ENCODE measurements at places on chromosomes 16 and 17.

- DNase-seq, result no peak
Observed at GRCh38 chr16:30934827-30935557, 11.6 kb downstream of the FBXL19 start.

DNA sequence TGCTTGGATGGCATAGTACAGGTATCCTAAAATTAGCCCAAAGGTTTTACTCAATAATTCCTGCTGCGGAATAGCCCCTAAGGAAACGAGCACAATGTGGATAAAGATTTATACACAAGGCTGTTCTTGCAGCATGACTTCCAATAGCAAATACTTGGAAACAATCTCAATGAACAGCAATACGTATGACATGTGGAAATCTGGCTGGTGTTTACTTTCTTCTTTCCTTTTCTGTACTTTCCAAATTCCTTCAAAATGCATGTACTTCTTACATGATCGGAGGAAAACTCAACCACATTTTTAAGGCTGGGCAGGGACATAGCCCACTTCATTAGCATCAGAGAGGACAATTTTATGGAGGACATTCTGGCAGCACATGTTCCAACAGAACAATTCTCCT is 86.6 kb downstream of the C16orf95 start:
- no peak for DNase-seq

GRCh38 chr16:86609115-86609514 is 30.8 kb downstream of the FOXL1 start:
- no peak for DNase-seq

DNA sequence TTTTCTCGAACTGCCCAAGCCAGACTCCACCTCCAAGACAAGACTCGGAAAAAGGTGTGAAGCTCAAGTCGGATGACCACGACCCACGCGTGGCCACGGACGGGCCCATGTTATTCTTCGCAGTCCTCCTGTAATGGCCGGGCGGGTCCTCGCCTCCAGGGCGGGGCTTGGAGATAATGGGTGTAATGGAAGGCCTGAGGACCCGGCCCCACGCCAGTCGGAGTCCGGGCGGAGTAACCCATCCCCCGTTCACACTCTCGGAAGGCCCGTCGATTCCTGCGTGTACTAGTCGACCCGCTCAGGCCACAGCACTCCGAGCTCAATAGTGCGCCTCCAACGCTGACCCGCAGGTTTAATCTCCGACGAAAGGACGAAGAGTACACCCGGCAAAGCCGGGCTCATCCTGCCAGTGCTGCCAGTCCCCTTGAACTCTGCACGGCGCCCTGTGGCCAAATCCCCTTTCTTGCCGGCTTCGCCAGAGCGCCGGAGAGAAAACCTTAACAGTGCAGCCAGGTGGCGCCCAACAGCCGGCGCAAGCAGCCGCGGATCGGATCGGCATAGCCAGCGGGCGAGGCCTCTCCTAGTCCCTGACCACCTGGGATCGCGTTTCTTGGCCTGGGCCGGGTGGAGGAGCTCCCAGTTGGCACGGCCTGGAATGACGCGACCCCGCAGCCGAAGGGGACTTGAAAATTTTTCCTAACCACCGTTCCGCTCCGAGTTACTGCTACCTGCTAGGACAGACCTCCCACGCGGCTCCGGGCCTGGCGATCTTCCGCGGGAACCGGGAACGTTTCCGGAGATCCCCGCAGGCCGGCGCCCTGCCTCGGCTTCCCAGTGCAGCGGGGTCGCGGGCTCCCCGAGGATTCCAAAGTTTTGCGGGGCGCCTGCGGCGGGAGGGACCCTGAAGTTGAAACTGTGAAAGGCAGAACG is 762.0 kb downstream of the KCNJ18 start:
- DNase-seq, result no peak

DNA sequence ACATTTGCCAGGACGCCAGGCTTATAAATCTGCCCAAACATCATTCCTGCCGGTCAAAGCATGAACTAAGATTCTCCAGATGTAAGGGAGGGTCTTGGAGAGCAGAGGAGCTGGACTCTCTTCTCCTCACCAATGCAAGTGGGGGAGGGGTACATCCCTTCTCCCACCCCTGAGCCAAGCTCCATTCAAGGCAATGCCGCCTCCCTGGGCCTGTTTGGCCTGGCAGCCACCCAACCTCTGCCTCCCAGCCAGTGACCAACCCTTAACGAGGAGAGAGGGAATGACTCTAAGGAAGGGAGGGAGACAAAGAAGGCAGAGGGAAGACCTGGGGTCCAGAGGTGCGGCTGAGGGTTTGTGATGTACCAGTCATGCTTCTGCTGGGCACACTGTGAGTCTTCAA is 13.8 kb downstream of the C17orf50 start:
- no peak for DNase-seq

- no peak for DNase-seq
Observed at GRCh38 chr16:445566-445965, 20.1 kb downstream of the RAB11FIP3 start.

DNA sequence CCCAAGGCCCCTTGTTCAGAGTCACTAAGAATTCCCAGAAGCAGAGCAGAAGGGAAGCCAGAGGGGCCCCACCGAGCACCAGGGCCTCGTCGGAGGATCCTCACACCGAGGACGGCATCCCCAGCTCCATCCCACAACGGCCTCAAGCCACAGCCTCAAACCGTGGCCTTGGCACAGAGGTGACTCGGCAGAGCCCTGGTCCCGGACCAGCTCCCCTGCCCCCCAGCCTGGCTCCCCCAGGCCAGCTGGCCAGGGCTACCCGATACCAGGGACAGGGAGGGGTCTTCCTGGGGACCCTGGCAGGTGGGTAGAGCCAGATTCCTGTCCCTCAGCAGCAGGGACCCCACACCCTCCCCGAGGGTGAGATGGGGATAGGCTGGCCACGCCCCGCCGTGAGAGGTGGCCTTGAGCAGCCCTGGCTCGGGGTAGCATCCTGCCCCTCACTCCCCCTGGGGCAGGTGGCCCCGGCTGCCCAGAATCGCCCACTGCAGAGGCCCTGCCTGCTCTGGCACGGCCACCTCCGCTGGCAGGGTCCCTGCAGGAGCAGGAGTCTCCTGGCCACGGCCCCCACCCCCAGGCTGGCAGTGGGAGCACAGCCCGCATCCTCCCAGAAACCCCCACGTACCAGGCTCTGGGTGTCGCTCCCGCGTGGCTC is 5.6 kb upstream of the PVALEF start:
- no peak for DNase-seq

DNA sequence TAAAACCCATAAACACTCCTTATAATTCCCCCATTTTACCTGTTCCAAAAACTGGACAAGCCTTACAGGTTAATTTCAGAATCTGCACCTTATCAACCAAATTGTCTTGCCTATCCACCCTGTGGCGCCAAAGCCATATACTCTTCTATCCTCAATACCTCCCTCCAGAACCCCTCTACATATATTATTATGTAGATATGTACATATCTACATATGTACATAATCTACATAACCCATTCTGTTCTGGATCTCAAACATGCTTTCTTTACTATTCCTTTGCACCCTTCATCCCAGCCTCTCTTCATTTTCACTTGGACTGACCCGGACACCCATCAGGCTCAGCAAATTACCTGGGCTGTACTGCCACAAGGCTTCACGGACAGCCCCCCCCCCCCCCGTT is 12.0 kb upstream of the ENDOV start:
- no peak for DNase-seq

- DNase-seq, result no peak
Observed at GRCh38 chr17:7315570-7316235, 543 bp upstream of the GPS2 start.

DNA sequence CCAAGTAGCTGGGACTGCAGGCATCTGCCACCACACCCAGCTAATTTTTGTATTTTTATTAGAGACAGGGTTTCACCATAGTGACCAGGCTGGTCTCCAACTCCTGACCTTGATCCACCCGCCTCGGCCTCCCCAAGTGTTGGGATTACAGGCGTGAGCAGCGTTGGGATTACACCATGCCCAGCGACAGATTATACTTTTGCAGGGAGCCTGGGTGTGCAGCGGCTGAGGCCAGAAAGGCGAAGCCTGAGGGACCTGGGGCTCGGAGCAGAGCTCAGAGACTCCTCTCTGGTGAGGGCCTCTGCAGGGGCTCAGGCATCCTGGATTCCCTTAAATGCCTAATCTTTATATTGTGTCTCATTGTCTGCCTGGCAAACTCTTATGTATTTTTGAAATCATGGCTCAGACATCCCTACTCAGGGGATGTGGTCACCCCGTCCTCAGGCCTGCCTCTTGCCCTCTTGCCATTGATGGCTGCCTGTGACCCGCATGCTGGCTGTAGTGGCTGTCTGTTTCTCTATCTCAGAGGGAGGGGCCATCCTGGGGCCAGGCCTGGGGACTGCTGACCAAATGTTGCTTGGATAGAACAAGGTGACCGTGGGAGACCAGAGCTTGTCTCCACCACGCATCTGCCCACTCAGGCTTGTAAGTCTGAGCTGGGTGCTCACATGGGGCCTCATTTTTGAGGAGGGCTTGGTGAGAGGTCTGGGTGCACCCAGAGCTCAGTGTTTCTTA is 42.6 kb downstream of the B9D1 start:
- no peak for DNase-seq

- DNase-seq, result peak; percentile 12
Observed at GRCh38 chr17:2929881-2930533, 133.4 kb downstream of the OR1D5 start.

- no peak for DNase-seq
Observed at GRCh38 chr17:64202683-64203344, 60.2 kb downstream of the TEX2 start.

DNA sequence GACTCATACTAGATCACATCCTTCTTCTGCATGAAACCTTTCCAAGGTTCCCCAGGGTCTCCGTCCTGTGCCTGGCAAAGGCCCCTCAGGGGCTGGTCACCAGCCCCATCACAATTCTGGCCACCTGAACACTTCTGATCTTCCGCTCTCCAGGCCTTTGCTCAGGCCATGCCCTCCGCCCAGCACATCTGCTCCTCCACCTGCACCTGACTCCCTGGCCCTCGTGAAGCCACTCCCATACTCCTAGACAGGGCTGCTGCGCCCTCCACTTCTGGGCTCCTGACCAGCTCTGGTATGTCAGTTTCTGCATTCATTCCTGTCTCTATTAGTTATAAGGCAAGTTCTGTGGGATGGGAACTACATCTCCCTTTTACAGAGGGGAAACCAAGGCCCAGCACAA is 1.9 kb upstream of the MYL11 start:
- no peak for DNase-seq

- no peak for DNase-seq
Observed at GRCh38 chr16:11401161-11402050, 56.1 kb downstream of the RMI2 start.

- DNase-seq, result no peak
Observed at GRCh38 chr17:60160829-60161501, 11.2 kb downstream of the CA4 start.

- no peak for DNase-seq
Observed at GRCh38 chr17:3627769-3628167, 8.3 kb downstream of the SHPK start.

GRCh38 chr17:63431939-63432804 is 13.9 kb downstream of the CYB561 start:
- no peak for DNase-seq

DNA sequence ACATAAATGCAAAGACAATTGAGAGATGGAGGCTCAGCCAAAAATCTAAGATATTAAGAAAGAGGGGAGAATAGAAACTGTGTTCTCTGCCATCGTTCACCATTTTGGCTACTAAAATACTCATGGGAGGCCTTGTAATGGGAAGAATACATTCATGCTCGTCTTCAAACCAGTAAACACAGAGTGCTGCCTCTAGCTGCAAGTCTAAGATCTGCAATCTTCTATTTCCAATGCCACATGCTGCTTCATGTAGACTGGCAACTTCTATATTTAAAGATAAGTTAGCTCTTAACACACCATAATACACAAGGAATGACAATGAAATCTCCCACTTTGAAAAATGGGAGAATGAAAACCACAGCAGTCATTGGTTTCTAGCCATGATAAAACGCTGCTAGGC is 387.3 kb downstream of the HS3ST3B1 start:
- no peak for DNase-seq

DNA sequence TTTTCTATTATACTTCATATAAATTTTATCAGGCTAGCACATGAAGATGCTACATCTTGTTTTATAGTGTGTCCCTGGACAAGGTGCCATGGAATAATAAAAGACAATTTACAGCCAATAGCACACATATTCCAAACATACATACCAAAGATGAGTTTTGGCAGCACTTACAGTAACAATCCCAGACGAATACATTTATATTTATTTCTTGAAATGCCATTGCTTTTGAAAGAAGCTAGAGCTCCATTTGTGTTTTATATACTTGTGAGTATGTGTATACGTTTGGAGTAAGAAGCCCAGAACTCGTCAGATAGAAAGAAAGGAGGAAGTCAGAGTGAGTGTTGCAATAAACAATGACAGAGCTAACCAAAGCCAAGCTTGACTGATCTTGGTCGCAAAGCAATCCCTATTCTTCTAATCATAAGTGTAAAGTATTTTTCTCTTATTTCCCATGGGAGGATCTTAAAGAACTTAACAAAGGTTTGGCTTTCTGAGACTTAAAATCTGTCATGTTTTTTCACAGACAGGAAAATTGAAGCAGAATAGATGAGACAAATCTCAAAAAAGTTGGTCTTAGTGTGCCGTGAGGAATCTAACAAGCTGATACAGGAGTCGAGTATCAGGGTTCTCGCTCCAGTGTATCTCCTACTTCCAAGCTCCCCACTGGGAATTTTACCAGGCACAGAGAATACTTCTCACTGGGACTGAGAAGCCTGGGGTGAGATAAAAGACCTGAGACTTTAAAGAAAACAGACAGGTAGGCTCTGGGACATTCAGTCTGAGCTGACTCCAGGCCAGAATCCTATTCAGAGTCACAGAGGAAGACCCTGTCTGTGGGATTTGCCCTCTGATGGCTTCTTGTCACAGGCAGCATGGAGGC is 175.4 kb downstream of the AATF start:
- DNase-seq, result no peak

- DNase-seq, result no peak
Observed at GRCh38 chr17:35086931-35087573, 23.5 kb upstream of the RFFL start.

- no peak for DNase-seq
Observed at GRCh38 chr16:81901484-81901883, 109.8 kb downstream of the SDR42E1 start.

DNA sequence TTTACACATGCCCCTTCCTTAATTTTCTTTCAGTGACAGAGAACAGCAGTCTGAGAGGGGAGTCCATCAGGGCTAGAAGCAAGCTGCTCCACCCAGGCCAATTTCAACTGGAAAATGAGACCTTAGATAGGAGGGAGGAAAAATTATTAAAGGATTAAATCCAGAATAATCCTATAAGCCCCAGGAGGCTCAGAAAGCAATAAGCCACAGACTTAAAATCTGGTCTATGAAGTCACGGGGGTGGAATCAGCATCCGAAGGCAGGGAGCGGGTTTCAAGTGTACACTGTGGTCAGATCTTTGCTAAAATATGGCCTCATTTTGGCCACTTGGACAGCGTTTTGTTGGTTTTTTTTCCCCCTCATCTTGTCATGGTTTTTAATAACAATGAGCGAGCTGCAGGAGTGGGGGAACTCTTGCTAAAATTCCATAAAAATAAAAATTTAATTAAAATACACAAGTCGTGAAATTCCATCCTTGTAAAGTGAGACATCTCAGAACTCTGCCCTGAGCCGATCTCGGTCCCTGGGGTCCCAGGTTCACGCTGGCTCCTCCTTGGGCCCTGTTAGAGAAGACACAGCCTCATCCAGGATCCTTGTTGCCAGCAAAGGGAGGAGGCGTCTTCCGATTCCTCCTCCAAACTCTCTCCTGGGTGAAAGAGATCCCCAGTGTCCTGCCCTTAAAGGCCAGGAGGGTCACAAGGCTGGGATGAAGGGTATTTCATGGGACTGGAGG is 51.6 kb upstream of the ETV4 start:
- DNase-seq, result no peak

Data from stimulated activated CD4-positive, alpha-beta T cell treated with anti-CD3 and anti-CD28 coated beads, TNF-alpha, amount 100 ng/mL, for 1 hour (primary cell).